ENCODE measurements at places on chromosomes 4 and X.

DNA sequence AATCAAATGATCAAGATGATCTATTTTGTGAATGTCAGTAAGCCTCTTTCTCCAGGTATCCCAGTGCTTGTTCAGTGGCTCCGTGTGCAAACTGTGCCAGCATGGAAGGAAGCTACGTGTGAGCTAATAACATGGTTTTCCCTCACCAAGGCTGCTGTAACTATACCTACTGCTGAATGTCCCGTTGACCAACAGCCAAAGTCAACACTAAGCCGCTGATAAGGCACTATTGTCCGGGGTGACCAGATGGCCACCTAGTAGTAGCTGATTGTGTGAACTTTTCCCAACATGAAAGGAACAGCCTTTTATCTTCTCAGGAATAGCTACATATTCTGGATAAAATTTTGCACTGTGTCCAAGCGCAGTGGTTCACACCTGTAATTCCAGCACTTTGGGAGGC, 58.0 kb upstream of the ABCG2 start:
- no peak for DNase-seq

DNA sequence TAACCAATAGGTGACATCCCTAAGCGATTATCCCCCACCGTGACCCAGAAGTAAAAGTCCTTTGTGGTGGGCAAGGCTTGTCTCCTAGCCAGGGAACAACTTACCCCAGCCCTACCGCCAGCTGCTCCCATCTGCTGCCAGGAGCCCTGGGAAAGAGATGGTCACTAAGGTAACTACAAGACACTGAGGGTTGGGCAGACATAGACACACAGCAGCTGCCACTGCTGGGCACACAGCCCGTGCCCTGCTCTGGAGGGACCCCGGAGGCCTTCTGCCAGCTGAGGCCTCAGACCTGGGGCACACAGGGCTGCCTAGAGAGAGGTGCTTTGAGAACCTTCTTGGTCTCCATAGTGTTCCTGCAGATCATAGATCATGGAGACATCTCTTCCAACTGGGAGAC, 53.0 kb upstream of the PROM1 start:
- no peak for DNase-seq

- no peak for DNase-seq
Measured at GRCh38 chr4:140326395-140326993, 47.0 kb upstream of the SCOC start.

- no peak for DNase-seq
Measured at GRCh38 chrX:123830309-123830708, 29.5 kb upstream of the XIAP start.

- DNase-seq, result no peak
Measured at GRCh38 chrX:14758029-14758491, 114.8 kb downstream of the FANCB start.

DNA sequence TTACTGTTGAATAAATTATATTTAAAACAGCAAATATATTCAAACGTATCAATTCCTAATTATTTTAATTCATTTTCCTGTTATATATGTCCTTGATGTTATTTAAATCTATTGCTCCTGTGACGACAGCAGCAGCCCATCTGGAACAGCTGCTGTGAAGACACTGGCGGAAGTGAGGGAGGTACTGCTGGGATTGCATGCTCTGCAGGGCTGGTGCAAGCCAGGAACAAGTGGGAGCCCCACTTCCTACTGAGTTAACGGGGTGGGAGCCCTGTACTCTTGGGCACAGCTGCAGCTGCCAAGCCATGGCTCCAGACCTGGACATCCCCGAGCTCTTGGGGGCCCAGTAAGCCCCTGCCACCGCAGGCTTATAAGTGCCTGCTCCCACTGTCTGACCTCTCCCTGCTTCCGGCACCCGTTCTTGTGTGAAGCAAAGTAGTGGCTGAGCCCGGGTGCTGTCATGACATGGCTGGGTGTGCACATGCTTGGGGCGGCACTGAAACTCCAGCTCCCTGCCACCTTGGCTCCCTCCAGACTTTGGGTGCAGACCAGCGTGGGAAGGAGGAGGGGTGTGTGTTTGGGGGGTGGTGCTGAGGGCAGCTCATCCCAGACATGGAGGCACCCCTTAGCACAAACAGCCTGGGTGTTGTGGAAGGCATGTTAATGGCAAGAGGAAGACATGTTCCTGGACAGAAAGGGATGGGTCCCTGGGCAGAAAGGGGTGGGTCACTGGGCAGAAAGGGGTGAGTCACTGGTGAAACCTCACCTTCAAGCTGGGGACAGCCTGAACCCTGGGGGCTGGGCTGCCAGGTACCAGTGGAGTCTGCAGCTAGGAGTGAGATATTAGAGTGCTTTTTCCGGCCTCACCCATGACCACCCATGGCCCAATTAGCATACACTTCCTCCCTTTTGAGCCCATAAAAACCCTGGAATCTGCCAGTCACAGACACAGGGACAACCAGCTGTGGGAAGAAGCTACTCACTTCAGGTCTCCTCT, 1981.3 kb upstream of the IGFBP7 start:
- DNase-seq, result no peak

DNA sequence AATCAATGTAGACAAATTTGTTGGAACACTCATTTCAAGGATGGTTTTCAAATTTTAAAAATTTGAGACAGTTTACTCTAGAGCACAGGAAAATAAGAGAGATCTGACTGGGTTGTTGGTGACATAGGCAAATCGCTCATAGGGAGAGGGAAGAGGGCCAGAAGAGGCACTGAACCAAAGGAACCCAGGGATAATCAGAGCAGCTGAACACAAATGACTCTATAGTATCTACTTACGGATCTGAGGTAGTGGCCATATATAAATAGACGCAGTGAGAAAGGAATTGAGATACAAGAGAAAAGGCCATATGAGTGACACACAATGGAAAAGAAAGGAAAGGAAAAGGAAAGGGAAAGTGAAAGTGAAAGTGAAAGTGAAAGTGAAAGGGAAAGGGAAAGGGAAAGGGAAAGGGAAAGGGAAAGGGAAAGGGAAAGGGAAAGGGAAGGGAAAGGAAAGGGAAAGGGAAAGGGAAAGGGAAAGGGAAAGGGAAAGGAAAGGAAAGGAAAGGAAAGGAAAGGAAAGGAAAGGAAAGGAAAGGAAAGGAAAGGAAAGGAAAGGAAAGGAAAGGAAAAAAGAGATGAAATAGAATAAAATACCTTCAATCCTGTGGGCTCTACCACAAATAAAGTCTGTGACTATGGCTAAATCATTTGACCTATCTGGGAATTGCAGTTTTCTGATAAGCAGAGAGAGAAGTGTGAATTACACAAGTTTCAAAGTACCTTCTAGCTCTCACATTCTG, 759.2 kb downstream of the DMD start:
- no peak for DNase-seq

DNA sequence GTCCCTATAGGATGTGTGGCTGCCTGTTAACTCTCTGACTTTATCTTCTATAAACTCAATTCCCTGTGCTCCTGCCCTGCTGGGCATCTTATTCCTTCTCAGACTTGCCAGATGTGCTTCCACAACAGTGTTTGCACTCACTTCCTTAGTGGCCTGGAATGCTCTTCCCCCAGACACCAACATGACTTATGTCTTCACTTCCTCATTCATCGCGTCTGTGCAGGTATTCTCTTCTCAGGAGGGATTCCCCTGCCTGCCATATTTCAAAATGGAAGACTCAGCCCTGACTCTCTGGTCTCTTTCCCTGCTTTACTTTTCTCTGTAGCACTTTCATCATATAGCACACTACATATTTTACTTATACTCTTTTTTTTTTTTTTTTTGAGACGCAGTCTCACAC, 344.0 kb downstream of the CENPC start:
- no peak for DNase-seq

GRCh38 chrX:133698298-133698697, 283.0 kb upstream of the GPC4 start:
- DNase-seq, result no peak

- DNase-seq, result no peak
Measured at GRCh38 chr4:15811703-15812337, 33.7 kb downstream of the CD38 start.

GRCh38 chr4:6620891-6621555, 19.5 kb upstream of the MRFAP1 start:
- no peak for DNase-seq

DNA sequence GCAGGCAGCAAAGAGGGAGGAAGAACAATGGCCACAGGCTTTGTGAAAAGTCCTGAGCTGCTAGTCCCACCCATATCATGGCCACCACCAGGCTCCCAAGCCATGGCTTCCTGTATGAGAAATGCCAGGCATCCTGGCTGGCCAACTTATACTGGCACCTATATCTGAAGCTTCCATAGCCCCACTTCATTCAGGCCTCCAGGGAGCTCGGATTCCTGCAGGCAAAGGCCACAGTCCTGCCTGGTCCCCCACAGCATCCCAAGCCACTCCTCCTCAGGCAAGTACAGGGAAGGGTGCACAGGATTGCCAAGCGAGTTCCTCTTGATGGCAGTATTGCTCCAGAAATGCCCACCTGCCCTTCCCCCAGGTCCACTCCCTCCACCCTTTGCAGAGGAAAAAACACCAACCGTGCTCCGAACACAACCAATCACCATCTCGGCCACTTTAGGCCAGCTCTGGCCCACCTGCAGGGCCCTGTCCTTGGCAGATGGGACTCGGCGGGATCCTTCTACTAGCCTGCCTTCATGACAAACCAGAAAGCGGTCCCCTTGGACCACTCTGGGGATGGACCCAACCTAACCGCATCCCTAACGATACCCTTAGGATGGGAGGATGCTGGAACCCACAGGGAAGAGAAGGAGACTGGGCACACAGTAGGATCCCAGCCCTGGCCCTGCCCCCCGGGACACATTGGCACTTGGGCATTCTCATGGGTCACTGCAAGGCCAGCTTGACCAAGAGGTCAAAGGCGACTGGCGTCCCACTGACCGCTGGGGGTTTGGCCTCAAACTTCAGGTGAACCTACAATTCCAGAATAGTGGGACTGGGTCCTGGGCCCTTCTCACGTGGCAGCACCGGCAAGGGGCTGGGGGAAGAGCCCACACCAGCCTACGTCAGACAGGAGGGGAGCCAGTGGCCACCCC, 220.4 kb upstream of the AGTR2 start:
- no peak for DNase-seq

DNA sequence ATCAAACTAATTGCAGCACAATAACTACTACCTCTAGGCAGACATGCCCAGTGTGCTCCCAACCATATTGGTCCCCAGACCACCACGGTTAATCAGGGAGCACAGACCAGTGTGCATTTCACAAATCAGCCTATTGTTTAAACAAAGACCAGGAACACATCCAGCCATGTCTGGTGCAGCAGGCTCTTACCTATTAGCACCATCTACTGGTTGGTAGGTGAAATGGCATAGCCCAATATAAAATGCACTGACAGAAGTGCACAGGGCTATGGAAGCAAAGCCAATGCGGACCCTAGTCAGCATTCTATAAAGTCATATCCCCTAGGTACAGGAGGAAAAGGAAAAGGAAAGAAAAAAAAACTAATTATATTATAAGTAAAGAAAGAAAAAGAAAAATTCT, 15.5 kb upstream of the CYLC1 start:
- no peak for DNase-seq

- no peak for DNase-seq
Measured at GRCh38 chr4:71198958-71199357, 139.9 kb upstream of the SLC4A4 start.

- no peak for DNase-seq
Measured at GRCh38 chr4:39655876-39656275, 17.2 kb upstream of the SMIM14 start.

- DNase-seq, result no peak
Measured at GRCh38 chrX:69038188-69038587, 127.1 kb downstream of the PJA1 start.

DNA sequence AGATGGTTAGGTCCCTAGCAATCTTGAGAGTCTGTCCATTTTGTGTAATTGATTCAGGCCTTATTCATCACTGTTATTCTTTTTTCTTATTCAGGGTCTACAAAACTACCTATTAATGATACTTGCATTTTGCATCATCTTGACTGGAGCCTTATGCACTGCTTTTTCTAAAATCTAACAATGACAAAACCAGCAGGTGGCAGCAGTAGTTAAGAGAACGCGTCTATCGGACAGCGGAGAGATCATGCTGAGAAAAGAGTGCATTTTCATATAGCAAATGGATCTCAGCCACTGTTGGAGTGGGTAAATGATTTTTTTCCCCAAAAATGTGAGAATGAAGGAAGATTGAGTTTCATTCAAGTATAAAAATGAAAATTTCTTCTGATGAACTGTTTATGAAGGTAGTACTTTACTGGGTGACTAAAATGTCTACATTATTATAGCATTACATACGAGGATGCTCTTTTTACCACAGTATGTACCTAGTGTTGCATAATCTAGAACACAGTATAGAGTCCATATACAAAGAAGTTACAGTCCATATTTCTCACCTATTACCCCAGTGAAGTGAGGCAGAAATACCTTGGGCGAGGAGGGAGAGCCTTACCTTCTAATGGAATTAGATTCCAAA, 43.2 kb downstream of the TMEM144 start:
- no peak for DNase-seq

GRCh38 chr4:122086338-122087065, 65.6 kb upstream of the BLTP1 start:
- DNase-seq, result no peak

GRCh38 chrX:24494647-24495075, 29.6 kb downstream of the PDK3 start:
- no peak for DNase-seq

DNA sequence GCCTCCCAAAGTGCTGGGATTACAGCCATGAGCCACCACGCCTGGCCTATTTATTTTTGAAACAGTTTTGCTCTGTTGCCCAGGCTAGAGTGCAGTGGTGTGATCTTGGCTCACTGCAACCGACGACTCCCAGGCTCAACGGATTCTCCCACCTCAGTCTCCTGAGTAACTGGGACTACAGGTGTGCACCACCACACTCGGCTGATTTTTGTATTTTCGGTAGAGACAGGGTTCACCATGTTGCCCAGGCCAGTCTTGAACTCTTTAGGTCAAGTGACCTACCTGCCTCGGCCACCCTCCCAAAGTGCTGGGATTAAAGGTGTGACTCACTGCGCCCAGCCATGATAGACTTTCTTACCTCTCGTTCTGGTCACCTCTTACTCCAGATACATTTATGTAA, 124.0 kb downstream of the UBE2K start:
- DNase-seq, result no peak

- DNase-seq, result no peak
Measured at GRCh38 chr4:86452422-86452891, 92.6 kb upstream of the MAPK10 start.

GRCh38 chr4:144649646-144650045, 3.7 kb downstream of the HHIP start:
- DNase-seq, result no peak

GRCh38 chr4:122131562-122132157, 20.5 kb upstream of the BLTP1 start:
- DNase-seq, result no peak

- DNase-seq, result no peak
Measured at GRCh38 chr4:18366892-18367291, 345.3 kb upstream of the LCORL start.

- DNase-seq, result peak; percentile 20
Measured at GRCh38 chr4:2570551-2571222, 34.2 kb downstream of the FAM193A start.

Data from stimulated activated CD8-positive, alpha-beta memory T cell treated with anti-CD3 and anti-CD28 coated beads, Interleukin-7, amount 100 ng/mL, for 1 hour (primary cell).